ENCODE measurements at places on chromosomes 11 and 22. TPM values are rescaled to one million over a fixed set of nuclear protein-coding genes. Genes with fewer than 3 reads are reported as not detected.

CASP4 gene
- 106 TPM for polyA plus RNA-seq

DNA sequence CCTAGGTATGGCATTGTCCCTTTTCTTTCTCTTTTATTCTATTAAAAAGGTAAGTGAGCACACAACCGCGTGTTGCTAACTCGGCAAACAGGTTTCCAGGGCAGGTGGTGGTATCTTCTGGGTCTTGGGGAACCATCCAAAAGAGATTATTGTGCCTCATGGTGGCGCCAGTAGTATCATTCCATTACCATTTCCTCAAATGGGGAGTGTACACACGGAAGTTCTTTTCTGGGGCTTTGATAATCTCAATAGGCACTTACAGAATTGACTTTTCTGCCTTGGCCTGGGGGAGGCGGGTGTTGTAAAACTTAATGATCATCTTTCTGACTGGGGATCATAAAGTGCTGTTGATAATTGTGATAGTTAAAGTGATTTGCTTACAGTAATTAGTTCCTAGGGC is 234.1 kb downstream of the KIRREL3 start:
- DNase-seq, result no peak
- H3K27ac ChIP-seq, result no peak overlapping the region
- no peaks in the 10 kb centered on the region for H3K36me3 ChIP-seq
- H3K4me1 ChIP-seq, result no peaks in the 10 kb centered on the region

DNA sequence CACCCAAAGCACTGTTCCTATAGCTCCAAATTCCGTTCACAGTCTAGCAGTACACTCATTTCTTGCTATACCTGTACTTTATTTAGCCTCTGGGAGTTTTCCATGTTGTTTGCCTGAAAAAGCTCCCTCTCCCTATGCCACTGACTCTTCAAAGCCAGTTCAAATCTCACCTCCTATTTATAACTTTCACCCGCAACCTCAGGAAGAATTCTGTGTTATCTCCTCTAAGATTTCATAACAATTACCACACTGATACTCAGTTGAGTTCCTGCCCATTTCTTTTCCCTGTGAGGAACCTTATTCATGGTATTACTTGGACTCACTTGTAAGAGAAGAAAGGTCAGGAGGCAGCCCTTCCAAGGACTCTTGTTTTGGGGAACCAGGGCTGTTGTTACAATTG is 25.2 kb downstream of the GDPD4 start:
- no peaks in the 10 kb centered on the region for H3K36me3 ChIP-seq
- no peak overlapping the region for H3K27ac ChIP-seq
- H3K4me1 ChIP-seq, result peaks cover 9% of the 10 kb centered on the region
- H3K27me3 ChIP-seq, result no peaks in the 10 kb centered on the region

DNA sequence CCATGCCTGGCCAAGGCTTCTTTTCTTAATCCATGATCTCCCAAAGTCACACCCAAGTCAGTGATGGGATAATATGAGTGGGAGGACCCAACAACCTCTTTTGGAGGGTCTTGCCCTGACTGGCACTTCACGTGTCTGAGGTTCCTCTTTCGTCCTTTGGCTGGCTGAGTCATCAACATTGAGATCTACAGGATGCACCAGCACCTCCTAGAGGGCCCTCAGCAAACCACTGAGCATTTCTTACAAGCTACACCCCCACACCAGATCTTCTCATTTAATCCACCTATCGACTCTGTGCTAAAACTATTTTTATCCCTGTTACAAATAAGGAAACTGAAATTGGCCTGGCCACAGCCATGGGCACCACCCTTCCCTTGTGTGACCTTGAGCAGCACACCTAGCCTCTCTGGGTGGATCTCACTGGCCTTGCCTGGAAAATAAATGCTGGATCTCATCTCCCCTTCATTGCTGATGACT is 63.4 kb downstream of the FLI1 start:
- no peak for DNase-seq
- no peaks in the 10 kb centered on the region for H3K4me1 ChIP-seq
- H3K27me3 ChIP-seq, result no peaks in the 10 kb centered on the region
- H3K36me3 ChIP-seq, result no peaks in the 10 kb centered on the region
- H3K27ac ChIP-seq, result no peak overlapping the region

ENTHD1 gene
- not detected for polyA plus RNA-seq

DNA sequence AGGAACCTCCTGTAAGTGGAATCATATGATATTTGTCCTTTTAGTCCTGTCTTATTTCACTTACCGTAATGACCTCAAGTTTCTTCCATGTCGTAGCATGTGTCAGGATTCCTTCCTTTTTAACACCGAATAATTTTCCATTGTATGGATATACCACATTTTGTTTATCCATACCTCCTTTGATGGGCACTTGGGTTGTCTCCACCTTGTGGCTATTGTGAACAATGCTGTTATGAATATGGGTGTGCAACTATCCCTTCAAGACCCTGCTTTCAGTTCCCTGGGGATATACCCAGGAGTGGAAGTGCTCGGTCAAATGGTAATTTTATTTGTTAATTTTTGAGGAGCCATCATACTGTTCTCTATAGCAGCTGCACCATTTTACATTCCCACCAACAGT is 244.9 kb upstream of the BLID start:
- H3K36me3 ChIP-seq, result no peaks in the 10 kb centered on the region
- no peaks in the 10 kb centered on the region for H3K4me1 ChIP-seq
- H3K27me3 ChIP-seq, result no peaks in the 10 kb centered on the region

DNA sequence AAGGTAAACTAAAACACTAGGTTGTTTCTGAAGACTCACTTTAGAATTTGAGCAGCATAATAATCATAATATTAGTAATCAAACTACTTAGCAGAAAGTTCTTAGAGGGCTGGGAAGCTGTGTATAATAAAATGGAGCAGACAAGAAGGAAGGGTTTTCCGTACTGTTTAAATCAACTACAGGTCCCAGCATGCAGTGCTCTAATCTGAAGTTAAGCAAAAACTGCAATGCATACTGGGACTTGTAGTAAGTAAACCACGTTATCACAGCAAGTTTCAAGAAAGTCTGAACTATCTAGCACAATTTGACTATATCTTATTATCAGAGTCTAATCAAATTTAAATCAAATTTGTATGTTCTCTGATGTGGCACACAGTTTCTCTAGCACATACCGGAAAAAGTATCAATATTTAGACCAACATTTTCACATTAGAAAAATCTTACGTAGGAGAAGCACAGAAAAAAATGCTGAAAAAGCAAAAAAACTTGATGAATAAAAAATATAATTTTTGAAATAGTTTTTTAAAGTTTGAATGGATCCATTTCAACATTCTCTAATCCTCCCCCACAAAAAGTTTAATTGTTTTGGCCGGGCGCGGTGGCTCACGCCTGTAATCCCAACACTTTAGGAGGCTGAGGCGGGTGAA is 8.2 kb downstream of the PHF21A start:
- no peaks in the 10 kb centered on the region for H3K36me3 ChIP-seq
- H3K27me3 ChIP-seq, result no peaks in the 10 kb centered on the region
- H3K27ac ChIP-seq, result no peak overlapping the region
- no peaks in the 10 kb centered on the region for H3K4me1 ChIP-seq
- no peak overlapping the region for H3K4me3 ChIP-seq

GRAMD1B gene
- polyA plus RNA-seq, result 0.03 TPM

DNA sequence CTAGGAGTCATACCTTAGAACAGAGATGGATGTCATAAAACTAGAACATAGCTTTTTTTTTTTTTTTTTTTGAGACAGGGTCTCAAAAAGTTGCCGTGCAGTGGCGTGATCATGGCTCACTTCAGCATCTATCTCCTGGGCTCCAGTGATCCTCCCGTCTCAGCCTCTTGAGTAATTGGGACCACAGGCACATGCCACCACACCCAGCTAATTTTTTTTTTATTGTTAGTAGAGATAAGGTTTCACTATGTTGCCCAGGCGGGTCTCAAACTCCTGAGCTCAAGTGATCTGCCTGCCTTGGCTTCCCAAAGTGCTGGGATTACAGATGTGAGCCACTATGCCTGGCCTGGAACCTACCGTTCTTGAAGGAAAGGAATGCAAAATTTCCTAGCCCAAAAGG is 8.8 kb upstream of the CEP295 start:
- no peaks in the 10 kb centered on the region for H3K4me1 ChIP-seq
- no peaks in the 10 kb centered on the region for H3K36me3 ChIP-seq
- no peak overlapping the region for H3K27ac ChIP-seq
- H3K27me3 ChIP-seq, result peaks cover 3% of the 10 kb centered on the region
- DNase-seq, result no peak

GRCh38 chr11:35850191-35850590 is 93.7 kb upstream of the LDLRAD3 start:
- H3K4me1 ChIP-seq, result no peaks in the 10 kb centered on the region
- H3K4me3 ChIP-seq, result no peak overlapping the region
- no peaks in the 10 kb centered on the region for H3K36me3 ChIP-seq
- no peak for DNase-seq
- peaks cover 23% of the 10 kb centered on the region for H3K27me3 ChIP-seq

GSTT2 gene
- polyA plus RNA-seq, result 0.75 TPM

C11orf97 gene
- not detected for polyA plus RNA-seq

MPZL3 gene
- 7.9 TPM for polyA plus RNA-seq

IL10RA gene
- polyA plus RNA-seq, result 0.14 TPM

GGTLC3 gene
- polyA plus RNA-seq, result not detected
